ENCODE measurements at places on chromosomes 6 and 20.

DNA sequence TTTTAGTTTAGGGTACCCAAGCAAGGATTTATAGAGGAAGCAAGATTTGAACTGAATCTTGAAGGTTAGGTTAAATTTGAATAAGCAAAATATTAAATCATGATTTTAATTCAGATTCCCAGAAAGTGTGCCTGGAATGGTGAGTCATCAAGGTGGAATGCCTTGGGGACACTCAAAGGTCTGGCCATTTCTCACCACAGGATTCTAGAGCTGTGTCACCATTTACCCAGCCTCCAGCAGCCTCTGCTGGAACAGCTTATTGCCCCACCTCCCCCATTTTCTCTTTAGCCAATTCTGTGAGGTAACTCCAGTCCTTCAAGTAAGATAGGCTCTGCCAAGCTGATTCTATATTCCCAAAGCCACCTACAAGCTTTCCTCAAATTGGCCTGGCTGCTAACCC, 181.4 kb downstream of the SIM1 start:
- no peak for DNase-seq

GRCh38 chr6:100300221-100300736, 164.4 kb downstream of the SIM1 start:
- no peak for DNase-seq

GRCh38 chr6:74851596-74851995, 354.3 kb downstream of the COL12A1 start:
- no peak for DNase-seq

GRCh38 chr6:18021166-18021850, 33.9 kb upstream of the KIF13A start:
- DNase-seq = no peak

- DNase-seq = no peak
These were observed 105.4 kb upstream of the MCHR2 start for GRCh38 chr6:100099189-100100074.

- no peak for DNase-seq
These were observed 74.7 kb upstream of the RUNX2 start for GRCh38 chr6:45253453-45253852.

DNA sequence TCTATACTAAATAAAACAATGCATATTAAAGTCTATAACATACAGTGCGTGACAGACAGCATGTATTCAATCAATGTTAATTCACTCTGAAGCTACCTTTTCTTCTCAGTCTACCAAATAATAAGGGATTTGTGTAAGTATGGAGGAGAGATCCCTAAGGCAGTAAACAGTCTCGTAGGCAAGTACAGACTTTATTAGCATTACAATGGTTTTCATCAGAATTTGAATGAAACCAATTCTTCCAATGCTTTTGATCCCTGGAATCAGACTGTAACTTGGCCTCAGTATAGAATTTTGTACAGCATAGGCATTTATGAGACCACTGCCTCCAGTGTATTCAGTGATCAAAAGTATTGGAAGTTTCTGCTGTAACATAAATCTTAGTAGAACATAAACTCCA, 19.5 kb downstream of the LYRM4 start:
- DNase-seq = no peak

- no peak for DNase-seq
These were observed 17.4 kb upstream of the SIRPB2 start for GRCh38 chr20:1508574-1508973.

DNA sequence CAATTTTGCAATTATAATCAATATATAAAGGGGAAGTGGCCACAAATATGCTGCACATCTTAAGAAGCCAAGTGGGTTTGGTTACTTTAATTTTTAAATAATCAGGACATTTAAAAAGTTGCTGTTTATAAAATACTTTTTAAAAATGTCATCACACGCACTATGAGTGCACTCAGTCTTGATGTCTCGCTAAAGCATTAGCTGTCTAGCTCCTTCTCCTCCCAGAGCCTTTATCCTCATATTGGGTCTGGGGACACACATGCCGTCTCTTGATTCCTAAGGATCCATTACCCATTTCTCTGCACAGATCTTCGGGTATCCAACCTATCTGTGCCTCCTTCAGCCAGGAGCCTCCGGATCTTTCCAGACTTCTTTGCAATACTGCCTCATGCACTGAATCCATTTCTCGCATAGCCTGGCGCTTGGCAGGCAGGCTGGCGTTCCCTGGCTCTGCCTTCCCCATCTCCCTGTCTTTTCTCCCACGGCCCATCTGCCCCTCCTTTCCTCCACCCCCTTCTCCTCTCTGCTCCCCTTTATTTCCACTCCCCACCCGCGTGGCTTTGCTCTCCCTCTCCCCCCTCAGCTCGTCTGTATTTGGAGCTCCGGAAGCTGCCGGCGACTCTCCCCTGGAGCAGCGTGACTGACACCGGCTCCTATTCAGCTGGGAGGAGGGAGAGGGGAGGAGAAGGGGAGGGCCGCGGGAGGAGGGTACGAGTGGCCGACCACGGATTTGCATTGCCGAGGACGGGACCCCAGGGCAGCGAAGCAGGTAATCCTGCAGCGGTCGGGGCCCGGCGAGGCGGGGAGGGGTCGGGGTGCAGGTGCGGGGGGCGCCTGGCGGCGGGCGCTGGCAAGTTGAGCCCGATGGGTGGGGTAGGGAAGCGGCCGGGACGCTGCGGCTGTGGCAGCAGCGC, at the start of gene CAP2:
Gene CAP2 (plus strand): TSS at position 618 of the 914 bp plus-strand sequence. CDS start 27,961 bp downstream, outside the sequence.
- DNase-seq = no peak

- no peak for DNase-seq
These were observed 955.9 kb upstream of the EYS start for GRCh38 chr6:66662721-66663507.

DNA sequence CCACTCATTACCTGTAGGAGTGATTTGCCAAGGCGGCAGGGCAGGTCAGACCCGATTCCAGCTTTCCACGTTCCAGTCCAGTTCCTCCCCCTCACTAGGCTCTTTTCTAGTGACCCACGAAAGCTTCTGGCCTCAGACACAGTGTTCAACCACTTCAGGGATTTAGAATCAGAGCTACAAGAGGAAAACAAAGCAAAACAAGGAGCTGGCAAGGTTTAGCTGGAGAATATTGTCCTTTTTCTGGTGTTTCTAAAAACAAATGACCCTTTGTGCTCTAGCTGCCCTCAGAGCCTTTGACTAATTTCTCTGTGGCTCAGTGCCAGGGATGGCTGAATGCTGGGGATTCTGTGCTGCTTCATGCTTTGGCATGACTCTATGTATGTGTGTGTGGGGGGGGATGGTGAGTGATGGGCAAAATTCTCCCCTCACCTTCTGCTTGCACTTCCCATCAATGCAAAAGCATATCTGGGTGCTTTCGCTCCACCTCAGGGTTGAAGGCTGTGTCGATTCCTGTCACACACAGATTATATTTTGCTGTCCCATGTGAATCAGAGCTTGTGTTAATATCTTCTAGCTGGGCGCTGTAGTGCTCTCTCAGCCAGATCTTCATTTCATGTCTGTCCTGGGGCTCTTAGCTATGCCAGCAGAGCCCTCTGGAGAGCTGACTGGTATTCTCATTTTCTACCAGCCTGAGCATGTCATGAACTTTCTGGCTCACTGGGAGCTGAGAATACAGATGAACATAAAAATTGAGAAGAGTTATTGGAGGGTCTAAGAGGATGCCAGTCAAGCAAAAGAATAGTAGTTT, 19.3 kb upstream of the NEDD9 start:
- DNase-seq = no peak

GRCh38 chr6:14517516-14518105, 400.0 kb downstream of the CD83 start:
- no peak for DNase-seq

GRCh38 chr6:50147371-50147770, 97.6 kb upstream of the DEFB112 start:
- no peak for DNase-seq

GRCh38 chr20:2300420-2300819, 4.6 kb downstream of the TGM3 start:
- DNase-seq = no peak

DNA sequence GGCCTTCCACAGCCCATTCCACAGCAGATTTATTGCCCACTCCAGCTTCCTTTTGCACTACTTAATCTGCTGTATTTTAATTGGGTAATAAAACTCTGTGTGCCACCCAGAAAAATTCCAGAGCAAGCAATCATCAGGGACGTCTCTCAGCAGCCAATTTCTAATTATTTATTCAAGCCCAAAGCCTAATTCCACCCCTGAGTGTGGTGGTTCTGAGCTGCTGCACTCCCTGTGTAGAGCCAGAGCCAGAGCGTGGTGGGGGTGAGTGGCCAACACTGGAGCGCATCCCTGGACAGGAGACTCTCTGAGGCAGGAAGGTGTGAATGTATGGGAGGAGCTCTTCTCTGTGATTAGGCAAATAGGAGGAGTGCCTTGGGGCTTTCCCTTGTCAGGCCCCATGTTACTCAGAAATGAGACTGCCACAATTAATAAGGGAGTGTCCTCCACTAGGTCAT, 66.1 kb downstream of the CD24 start:
- no peak for DNase-seq

- DNase-seq = no peak
These were observed 199.0 kb downstream of the SAMD5 start for GRCh38 chr6:147707524-147707923.

DNA sequence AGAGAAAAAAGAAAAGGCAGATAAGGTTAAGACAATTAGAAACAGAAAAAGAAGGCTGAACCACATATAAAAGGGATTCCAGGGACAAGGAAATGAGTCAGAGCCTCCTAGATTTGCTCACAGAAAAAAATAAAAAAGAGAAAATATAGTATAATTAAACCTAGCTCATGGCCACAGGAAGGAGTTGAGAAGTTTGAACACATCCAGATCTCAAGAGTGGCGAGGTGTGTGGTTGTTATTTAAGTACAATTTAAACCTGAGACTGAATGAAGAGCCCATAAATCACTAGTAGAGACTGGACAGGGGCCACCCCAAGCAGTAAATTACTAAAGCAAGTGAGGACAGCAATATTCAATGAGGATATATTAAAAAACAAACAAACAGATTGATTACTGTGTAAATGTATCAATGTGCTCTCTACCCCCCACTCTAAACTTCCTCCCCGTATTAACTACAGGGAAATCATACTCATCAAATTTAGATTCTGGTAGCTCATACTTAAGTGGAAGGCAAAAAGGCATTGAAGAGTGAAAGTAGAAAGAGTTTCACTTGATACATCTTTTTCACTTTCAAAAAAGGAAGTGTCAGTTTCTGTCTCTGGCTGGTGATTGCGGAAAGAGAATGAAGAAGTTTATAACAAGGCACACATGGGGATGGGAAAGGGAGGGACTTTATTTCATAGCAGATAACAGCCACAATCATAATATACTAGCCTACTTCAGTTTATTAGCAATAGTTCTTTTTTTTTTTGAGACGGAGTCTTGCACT, 49.3 kb upstream of the SCAF8 start:
- DNase-seq = no peak

DNA sequence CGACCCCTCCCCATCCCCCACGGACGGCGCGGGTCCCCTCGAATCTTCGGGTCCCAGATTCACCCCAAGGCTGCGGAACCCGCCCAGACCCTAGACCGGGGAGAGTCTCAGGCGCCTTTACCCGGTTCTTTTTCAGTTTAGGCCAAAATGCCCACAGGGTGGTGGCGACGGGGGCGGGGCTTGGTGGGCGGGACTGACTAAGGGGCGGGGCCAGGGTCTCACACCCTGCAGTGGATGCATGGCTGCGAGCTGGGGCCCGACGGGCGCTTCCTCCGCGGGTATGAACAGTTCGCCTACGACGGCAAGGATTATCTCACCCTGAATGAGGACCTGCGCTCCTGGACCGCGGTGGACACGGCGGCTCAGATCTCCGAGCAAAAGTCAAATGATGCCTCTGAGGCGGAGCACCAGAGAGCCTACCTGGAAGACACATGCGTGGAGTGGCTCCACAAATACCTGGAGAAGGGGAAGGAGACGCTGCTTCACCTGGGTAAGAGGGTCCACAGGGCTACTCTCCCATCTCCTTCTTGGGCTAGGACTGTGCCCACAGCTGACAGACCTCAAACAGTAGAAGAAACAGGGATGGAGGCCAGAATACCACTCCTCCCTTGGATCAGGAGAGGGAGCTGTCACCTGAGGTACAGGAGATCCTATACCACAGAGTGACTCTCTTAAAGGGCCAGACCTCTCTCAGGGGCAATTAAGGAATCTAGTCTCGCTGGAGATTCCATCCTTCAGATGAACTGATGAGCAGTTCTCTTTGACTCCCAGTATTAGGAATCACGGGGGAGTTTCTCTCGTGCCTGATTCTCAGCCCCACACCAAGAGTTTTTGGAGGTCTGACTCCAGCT, 942 bp downstream of the HLA-E start:
- peak; percentile 93 for DNase-seq

GRCh38 chr6:3745566-3746118, 5.9 kb downstream of the PXDC1 start:
- DNase-seq = no peak

GRCh38 chr6:145815309-145816274, 997 bp upstream of the FBXO30 start:
- DNase-seq = peak; percentile 91

- no peak for DNase-seq
These were observed 73.0 kb downstream of the FARS2 start for GRCh38 chr6:5334341-5334740.

GRCh38 chr20:53660947-53661381, 67.3 kb upstream of the ZNF217 start:
- DNase-seq = no peak

DNA sequence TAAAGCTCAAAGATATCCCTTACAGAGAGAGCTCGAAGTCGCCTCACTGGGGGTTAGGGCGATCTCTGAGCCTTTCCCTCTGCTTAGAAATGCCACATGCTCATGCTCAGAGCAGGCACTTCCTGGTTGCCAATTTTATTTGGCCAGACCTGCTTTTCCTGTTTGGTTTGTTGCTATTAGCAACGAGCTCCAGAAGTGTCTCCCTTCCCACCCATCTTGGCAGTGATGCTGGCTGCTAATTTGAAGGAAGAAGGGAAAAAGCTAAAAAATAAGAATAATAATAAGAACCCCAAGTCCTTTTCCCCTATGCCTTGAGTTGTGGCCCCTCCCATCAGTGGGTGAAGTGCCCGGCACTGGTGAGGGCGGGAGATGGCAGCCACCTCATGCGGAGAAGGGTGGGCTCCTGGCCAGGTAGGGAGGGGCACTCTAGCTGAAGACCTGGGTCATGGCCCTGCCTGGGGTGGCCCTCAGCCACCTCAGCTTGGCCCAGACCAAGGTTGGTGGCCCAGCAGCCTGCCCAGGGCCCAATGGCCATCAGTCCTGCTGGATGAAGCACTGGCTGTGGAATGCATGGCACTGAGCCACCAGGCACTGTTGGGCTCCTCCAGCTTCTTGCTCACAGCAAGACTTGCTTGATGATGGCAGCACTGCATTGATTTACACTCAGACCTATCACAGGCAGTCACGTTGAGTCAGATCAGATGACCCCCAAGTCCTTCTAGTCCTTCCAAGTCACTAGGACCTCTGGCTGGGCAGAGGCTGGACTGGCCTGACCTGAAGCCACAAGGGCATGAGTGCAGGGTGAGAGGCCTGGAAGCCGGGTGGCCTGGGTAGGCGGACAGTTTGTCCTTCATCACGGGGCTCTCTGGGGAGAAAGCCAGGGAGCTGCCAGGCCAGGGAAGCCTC, 79.0 kb downstream of the SYNJ2 start:
- DNase-seq = no peak
